ENCODE measurements at places on chromosomes 3 and 15.

DNA sequence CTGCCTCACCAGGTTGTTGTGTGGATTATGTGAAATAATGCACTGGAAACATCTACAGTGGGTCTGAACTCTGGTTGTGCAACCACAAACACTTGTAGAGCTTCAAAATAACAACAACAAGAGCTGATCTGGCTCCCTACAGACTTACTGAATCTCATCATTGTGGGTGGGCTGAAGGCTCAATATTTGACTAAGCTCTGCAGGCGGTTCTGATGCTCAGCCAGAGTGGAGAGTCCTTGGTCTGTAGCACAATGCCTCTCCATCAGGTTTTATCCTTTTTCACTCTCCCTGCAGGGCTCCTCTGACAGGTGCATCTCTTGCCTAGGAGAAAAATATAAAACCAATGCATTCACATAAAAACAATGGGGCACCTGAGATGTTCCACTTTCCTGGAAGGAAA, 456.3 kb upstream of the ONECUT1 start:
- no peak for DNase-seq

GRCh38 chr15:77440378-77440999, 19.8 kb downstream of the HMG20A start:
- DNase-seq: no peak

DNA sequence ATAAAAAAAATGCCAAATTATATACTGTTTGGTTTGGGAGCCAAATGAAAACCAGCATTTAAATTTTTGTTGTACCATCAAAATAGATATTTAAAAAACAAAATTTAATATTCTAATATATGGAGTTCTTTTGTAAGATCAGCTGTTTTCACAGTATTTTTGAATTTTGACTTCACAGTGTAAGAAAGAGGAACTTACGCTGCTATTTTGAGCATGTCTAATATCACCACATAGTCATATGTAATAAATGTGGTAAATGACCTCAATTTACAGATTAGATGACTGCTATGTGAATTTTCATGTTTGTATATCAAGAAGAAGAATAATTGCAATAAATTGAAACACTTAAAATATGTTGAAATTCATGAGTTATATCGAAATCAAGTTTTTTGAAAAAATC, 189.6 kb downstream of the ARRDC4 start:
- DNase-seq: no peak

- DNase-seq: no peak
Observed at GRCh38 chr3:146969356-146969755, 364.2 kb upstream of the PLSCR5 start.

- no peak for DNase-seq
Observed at GRCh38 chr3:7280318-7280717, 419.4 kb downstream of the GRM7 start.
